ENCODE measurements at places on chromosomes 12 and 14. TPM values are rescaled to one million over a fixed set of nuclear protein-coding genes. Genes with fewer than 3 reads are reported as not detected.

The ZDHHC22 gene
- not detected for total RNA-seq

- no peaks in the 10 kb centered on the region for H3K27me3 ChIP-seq
- H3K4me3 ChIP-seq = no peak overlapping the region
- no peaks in the 10 kb centered on the region for H3K36me3 ChIP-seq
Measured at GRCh38 chr14:84458881-84459280, 1071.1 kb upstream of the FLRT2 start.

DNA sequence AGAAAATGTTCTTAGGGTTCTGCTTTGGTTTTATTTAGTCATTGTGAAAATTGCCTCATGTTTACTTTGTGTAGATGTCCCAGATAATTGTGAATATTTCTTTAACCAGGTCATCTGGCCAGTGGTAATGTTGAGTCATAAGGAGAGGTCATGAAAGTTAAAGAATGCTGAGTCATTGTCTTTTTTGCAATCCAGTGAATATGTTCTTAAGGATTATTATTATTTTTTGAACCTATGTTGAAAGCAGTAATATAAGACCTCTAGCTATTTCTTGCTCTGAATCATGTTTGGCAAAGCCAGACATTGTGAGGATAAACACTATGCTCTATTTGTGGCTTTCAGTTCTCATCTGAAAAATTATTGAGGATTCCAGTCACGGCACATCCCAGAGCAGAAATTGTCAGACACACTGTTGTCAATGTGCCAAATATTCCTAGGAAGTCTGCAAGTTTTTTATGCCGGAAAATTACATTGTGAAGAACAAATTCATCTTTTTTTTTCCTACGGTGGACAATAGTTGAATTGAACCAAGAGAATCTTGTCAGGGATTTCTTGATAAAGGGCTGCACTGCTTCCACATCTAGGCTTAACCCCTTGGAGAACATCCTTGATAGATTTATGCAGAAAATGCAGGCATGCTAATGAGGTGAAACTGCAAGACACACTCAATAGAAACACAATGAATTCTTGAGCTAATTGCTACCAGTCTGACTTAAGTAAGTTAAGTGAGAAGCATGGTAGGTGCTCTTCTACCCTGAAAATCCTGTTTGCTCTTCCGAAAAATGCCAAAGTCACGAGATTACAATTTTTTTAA is 369.6 kb downstream of the ATP23 start:
- DNase-seq = no peak
- no peaks in the 10 kb centered on the region for H3K36me3 ChIP-seq
- H3K4me3 ChIP-seq = no peak overlapping the region
- H3K27ac ChIP-seq = no peak overlapping the region
- H3K27me3 ChIP-seq = no peaks in the 10 kb centered on the region
- no peaks in the 10 kb centered on the region for H3K4me1 ChIP-seq

DNA sequence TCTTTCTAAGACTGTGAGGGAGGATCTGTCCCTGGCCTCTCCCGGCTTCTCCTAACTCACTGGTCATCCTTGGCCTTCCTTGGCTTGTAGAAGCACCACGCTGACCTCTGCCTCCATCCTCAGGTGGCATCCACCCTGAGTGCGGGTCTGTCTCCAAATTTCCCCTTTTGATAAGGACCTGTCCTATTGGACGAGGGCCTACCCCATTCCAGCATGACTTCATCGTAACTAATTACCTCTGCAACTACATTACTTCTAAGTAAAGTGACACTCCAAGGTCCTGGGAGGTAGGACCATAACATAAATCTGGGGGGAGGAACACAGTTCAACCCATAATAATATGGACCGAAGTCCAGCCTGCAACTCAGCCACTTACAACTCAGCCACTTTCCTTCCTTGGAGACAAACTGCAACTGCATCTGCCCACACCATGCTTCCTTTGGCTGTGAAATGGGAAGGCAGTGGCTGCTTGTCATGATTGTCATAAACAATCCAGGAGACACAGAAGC is 229.6 kb upstream of the DIO3 start:
- peaks cover 4% of the 10 kb centered on the region for H3K27me3 ChIP-seq
- H3K27ac ChIP-seq = no peak overlapping the region
- DNase-seq = no peak
- no peaks in the 10 kb centered on the region for H3K36me3 ChIP-seq
- H3K4me3 ChIP-seq = no peak overlapping the region
- no peaks in the 10 kb centered on the region for H3K4me1 ChIP-seq

- no peaks in the 10 kb centered on the region for H3K36me3 ChIP-seq
- no peak overlapping the region for H3K27ac ChIP-seq
- no peak overlapping the region for H3K4me3 ChIP-seq
- H3K27me3 ChIP-seq = peaks cover 3% of the 10 kb centered on the region
Measured at GRCh38 chr12:109428037-109428629, 49.0 kb downstream of the KCTD10 start.

DNA sequence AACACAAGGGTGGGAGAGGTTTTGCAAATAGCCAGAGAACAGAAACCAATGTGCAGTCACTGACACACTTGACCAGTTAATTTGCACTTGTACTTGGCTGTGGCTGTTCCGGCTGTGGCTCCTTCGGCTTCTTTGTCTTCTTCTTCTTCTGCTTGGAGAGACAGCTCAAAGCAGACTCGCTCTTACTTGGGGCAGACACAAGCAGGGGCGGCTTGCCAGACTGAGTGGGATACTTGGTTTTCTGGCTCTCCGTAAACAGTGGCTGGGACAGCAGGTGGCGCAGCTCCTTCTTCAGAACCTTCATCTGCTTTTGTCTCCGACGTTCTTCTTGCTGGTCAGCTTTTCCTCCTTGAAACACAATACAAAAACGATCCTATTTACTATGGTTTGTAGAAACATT is 25.0 kb downstream of the OTUB2 start:
- H3K27me3 ChIP-seq = no peaks in the 10 kb centered on the region
- no peak overlapping the region for H3K27ac ChIP-seq
- no peak for DNase-seq
- peaks cover 73% of the 10 kb centered on the region for H3K36me3 ChIP-seq

DNA sequence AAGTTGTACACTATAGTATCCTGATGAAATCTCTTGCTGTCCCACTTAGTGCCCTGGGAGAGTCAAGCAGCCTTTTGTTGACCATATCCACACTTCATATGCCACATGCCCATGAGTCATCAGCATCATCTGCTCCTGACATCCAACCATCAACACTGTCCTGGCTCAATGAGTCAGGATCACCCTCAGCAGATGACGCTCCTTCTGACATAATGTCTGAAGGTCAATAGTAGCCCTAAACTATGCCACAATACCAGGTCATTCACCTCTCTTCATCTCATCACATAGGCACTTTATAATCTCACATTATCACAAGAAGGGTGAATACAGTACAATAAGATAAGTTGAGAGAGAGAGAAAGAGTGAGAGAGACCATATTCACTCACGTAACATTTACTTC is 369.0 kb upstream of the FAR2 start:
- no peaks in the 10 kb centered on the region for H3K36me3 ChIP-seq
- no peak overlapping the region for H3K27ac ChIP-seq
- H3K4me3 ChIP-seq = no peak overlapping the region
- no peaks in the 10 kb centered on the region for H3K27me3 ChIP-seq

GRCh38 chr12:131155131-131155530 is 201.4 kb downstream of the ADGRD1 start:
- H3K27me3 ChIP-seq = no peaks in the 10 kb centered on the region
- H3K4me1 ChIP-seq = no peaks in the 10 kb centered on the region
- H3K27ac ChIP-seq = no peak overlapping the region
- DNase-seq = no peak
- no peaks in the 10 kb centered on the region for H3K36me3 ChIP-seq
- H3K4me3 ChIP-seq = no peak overlapping the region

DNA sequence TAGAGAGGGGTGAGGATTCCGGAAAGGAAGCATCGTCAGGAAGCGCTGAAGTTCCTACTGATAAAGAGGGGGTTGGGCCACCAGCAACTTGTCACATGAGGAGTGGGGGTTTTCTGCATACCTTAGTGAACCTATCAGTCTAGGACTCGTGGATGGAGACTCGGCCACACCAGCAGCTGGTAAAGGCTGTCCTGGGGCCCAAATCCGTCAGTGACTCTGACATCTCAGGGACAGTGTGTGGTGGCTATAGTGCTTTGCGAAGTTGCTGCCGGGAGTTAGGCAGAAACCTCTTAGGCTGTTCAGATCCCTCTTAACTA is 16.4 kb downstream of the RNASE2 start:
- H3K4me1 ChIP-seq = peaks cover 13% of the 10 kb centered on the region
- DNase-seq = no peak
- H3K4me3 ChIP-seq = peak overlapping the region; percentile 92
- no peak overlapping the region for H3K27ac ChIP-seq

The SRRM4 gene
- not detected for total RNA-seq

- H3K4me3 ChIP-seq = no peak overlapping the region
- H3K27me3 ChIP-seq = peaks cover 27% of the 10 kb centered on the region
- H3K27ac ChIP-seq = no peak overlapping the region
- peaks cover 3% of the 10 kb centered on the region for H3K4me1 ChIP-seq
Measured at GRCh38 chr14:20775901-20776300, 5.2 kb upstream of the RNASE6 start.

The ACSM4 gene
- not detected for total RNA-seq

The TMEM229B gene
- 2.4 TPM for total RNA-seq

- H3K4me3 ChIP-seq = no peak overlapping the region
- no peaks in the 10 kb centered on the region for H3K4me1 ChIP-seq
- H3K36me3 ChIP-seq = no peaks in the 10 kb centered on the region
- no peak overlapping the region for H3K27ac ChIP-seq
Measured at GRCh38 chr14:59847711-59848110, 22.9 kb downstream of the RTN1 start.

DNA sequence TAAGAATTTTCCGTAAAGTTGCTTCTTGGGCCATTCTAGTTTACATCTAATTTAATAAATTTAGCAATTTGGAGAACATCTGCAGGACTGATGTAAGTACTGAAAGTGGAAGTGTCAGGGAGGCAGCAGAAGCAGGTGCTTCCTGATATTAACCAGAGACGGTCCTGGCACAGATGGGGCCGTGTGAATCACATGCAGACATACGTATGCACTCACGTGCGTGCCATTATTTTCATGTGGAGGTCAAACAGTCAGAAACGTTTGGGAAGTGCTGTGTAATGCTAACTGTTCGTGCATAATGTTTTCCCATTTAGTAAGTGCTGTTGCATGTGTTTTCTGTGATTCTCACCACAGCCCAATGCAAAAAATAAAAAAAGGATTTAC is 87.8 kb upstream of the DYNC1H1 start:
- H3K36me3 ChIP-seq = peaks cover 33% of the 10 kb centered on the region
- H3K4me3 ChIP-seq = peak overlapping the region; percentile 82
- peak overlapping the region; percentile 93 for H3K27ac ChIP-seq
- H3K4me1 ChIP-seq = peaks cover 67% of the 10 kb centered on the region
